ENCODE measurements at places on chromosomes 5 and 9.

DNA sequence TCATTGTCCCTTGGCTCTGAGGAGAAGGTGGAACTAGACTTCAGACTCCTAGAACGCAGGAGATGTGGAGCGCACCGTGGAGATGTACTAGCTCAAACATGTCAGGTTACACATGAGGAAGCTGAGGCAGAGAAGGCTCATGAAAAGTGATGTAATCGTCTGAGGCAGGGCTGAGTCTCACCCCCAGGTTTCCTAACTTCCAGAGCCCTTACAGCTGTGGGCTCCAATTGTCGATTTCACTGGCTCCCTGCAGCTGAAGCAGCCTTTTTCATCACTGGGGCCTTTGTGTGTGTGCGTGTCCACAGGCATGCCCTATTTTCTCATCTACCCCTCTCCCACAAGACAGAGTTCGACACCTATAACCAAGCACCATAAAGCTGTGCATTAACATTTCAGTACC is 370.6 kb downstream of the NTRK2 start:
- DNase-seq, result no peak

DNA sequence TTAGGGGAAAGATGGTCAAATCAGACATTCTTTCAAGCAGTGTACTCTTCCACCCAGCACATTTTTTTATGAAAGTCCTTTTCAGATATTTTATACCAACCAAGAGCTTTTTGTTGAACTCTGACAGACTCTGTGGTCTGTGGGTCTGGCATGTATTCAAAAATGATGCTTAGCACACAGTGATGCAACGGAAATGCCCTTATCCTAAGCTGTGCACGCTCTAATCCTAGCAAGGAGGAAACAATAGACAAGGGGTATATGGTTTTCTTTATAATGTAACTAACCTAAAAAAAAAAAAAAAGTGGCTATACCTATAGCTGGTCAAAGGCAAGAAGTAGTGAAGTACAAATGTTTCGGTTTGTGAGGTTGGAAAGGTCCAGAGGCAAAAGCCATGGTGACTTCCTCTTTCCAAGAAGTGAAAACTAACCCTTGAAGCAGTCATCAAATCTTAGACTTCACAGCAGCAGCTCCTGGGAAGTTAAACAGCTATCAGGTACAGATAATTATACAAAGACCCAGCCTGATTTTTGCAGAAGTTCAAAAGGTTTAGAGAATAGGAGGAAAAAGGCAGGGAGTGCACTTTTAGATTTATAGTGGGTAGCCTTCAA is 82.5 kb downstream of the SEMA6A start:
- peak; percentile 96 for DNase-seq

DNA sequence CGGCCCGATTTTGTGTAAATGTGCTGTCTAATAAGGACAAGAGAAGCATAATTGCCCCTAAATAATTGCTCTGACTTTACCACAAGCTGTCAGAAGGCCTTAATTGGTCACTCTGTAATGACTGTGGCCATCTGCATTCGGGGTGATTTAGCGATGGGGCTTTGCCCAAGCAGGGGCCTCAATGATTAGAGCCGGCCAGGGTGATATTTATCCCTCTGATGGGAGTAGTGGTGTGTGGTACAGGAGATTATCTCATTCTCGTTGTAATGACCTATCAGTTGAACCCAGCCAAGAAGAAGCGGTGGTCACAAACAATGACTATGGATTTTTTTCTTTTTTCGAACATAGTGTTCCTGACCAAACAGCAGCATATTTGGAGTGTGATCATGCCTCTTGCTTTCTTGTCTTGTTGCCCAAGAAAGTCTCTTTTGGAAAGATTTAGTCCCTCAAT is 72.0 kb upstream of the SAP30L start:
- no peak for DNase-seq

DNA sequence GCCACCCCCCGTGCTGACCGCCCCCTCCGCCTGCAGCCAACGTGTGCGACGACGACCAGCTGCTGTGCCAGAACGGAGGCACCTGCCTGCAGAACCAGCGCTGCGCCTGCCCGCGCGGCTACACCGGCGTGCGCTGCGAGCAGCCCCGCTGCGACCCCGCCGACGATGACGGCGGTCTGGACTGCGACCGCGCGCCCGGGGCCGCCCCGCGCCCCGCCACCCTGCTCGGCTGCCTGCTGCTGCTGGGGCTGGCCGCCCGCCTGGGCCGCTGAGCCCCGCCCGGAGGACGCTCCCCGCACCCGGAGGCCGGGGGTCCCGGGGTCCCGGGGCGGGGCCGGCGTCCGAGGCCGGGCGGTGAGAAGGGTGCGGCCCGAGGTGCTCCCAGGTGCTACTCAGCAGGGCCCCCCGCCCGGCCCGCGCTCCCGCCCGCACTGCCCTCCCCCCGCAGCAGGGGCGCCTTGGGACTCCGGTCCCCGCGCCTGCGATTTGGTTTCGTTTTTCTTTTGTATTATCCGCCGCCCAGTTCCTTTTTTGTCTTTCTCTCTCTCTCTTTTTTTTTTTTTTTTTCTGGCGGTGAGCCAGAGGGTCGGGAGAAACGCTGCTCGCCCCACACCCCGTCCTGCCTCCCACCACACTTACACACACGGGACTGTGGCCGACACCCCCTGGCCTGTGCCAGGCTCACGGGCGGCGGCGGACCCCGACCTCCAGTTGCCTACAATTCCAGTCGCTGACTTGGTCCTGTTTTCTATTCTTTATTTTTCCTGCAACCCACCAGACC is 80.2 kb downstream of the NTNG2 start:
- no peak for DNase-seq

DNA sequence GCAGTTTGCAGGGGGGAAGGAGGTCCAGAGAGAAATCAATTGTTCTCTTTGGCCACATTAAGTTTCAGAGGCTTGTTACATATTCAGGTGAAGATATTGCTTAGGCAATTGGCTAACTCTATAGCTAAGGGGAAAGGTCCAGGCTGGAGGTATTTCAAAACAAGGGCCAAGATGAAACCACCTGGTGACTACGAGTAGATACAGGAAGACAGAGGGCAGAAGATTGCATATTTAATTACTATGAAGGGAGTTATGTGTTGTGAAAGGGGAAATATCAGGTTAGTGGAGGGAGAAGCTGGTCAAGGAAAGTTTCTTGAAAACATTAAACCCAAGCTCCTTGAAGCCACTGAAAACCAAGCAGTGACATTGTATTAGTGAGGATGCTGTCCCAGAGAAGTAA is 1.9 kb upstream of the RAD23B start:
- DNase-seq, result no peak

GRCh38 chr5:14510156-14510734 is 71.3 kb upstream of the OTULINL start:
- no peak for DNase-seq

GRCh38 chr9:85640425-85640824 is 101.3 kb downstream of the AGTPBP1 start:
- no peak for DNase-seq

DNA sequence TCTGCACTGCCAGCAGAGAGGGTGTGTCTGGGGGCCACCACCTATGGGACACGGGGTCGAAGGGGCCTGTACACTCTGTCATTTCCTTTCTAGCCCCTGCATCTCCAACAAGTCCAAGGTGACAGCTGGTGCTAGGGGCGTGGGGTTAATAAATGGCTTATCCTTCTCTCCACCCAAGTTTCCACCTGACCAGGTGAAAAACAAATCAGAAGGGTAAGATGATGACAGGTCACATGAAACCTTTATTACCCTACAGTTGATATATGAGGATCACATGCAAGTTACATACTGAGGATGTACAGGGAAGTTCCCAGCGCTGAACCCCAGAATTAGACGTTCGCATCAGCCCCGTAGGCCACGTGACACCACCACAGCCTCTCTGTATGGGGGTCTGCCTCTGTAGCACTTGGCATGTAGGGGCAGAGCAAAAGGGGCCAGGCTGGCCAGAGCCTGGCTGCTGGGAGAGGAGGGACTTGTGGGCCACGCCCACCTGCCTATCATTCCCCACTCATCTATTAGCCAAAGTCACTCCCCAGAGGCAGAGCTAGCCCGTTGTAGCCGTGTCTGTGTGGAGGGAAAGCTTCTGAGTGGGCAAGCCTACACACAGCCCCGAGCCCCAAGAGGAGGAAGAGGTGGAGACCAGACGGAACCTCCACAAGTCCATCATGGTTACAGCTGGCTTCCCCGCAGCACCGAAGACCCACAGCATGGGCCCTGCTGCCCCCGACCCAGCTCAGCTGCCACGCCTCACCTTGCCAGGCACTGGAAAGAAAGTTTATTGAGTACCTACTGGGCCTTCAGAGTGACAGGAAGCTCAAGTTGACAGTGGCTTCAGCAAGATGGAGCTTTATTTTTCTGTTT is 2.2 kb downstream of the TMEM141 start:
- DNase-seq, result no peak

DNA sequence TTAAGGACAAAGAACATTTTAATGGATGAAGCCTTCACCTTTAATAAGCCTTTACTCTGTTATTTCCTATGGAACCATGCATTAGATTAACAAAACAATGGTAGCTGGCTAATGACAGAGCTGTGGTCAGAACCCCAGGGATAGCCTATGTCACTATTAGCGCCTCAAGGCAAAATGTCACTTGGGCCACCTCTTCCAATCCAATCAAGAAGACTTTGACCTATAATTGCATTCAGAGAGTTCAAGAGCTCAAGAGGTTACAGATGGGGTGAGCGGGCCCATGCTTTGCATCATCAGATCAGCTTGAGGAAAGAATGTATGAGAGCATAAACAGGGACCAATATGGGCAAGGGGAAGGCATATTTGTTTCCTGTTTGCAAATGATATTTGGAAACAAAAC is 425.1 kb downstream of the ARHGEF28 start:
- DNase-seq, result no peak

- peak; percentile 71 for DNase-seq
Measured at GRCh38 chr5:8905021-8905420, 640.9 kb downstream of the SEMA5A start.

GRCh38 chr5:65185468-65185867 is 296.3 kb downstream of the ADAMTS6 start:
- DNase-seq, result no peak
